Stimulated activated CD4-positive, alpha-beta T cell treated with anti-CD3 and anti-CD28 coated beads, Interleukin-4, amount 100 ng/mL, for 4 hours (primary cell): ENCODE measurements at places on chromosomes 3 and 15.

- no peak for DNase-seq
Measured at GRCh38 chr3:134364061-134364935, 9.9 kb downstream of the AMOTL2 start.

- DNase-seq, result no peak
Measured at GRCh38 chr15:60254416-60254815, 143.4 kb downstream of the ANXA2 start.

- no peak for DNase-seq
Measured at GRCh38 chr15:83833569-83833968, 179.6 kb downstream of the ADAMTSL3 start.

GRCh38 chr15:64429448-64429847 lies 30.9 kb upstream of the ZNF609 start:
- DNase-seq, result no peak

DNA sequence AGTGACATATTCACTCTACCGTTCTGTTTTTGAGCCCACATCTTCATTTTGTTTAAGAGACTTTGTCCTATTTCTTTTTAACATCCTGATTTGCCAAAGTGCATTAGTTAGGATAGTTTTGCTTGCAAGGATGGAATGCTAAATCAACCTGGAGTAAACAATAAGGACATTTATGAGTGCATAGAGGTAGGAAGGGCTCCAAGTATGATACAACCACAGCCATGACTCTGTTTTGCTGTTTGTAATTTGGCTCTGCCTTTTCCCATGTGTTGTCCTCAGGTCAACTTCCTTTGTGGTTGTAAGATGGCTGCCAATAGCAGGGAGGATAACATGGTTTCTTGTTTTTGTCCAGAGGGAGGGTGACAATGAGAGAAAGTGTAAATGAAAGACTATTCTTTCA lies 66.4 kb upstream of the GOLIM4 start:
- DNase-seq, result no peak
